ENCODE measurements at places on chromosomes 6 and 20.

DNA sequence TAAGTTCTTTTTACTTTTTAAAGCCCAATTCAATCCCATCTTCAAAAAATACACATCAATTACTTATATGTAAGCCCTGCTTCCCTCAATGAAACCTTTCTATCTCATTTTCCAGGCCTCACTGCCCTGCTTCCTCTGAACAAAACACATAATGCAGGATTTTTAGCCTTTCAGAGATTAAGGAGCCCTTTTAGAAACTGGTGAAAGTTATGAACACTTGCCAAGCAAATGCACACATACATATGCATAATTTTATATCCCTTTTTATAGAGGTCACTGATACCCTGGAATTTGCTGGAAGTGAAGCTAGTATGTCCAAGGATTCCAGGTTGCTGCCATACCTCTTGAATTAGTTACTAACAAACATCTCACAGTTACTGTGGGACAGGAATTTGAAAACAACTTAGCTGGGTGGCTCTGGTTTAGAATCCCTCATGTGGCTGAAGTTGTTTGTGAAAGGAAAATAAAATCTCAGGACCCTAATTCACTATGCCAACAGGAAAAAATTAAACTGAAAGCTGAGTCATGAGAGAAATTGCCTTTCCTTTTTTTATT is 75.8 kb downstream of the UBE3D start:
- no peak for DNase-seq

DNA sequence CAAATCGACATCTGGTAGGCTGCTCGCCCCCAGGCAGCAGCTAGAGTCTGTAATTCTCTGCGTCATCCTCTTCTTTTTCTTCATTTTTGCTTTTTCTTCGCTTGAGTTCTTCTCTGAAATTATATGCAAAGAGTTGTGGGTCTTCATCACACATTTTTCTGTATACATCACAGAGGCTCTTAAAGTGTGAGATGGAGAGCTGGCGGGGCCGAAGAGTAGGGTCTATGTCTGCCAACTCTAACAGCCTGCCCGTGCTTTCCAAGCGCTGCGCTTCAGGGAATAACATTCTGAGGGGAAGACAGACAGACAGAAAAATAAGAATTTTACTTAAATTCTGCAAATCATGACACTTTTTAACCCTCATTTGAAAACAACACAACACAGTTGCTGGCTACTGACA is 6.0 kb upstream of the CLDN20 start:
- DNase-seq = no peak

- DNase-seq = no peak
Observed at GRCh38 chr20:10157549-10157948, 61.1 kb upstream of the SNAP25 start.

DNA sequence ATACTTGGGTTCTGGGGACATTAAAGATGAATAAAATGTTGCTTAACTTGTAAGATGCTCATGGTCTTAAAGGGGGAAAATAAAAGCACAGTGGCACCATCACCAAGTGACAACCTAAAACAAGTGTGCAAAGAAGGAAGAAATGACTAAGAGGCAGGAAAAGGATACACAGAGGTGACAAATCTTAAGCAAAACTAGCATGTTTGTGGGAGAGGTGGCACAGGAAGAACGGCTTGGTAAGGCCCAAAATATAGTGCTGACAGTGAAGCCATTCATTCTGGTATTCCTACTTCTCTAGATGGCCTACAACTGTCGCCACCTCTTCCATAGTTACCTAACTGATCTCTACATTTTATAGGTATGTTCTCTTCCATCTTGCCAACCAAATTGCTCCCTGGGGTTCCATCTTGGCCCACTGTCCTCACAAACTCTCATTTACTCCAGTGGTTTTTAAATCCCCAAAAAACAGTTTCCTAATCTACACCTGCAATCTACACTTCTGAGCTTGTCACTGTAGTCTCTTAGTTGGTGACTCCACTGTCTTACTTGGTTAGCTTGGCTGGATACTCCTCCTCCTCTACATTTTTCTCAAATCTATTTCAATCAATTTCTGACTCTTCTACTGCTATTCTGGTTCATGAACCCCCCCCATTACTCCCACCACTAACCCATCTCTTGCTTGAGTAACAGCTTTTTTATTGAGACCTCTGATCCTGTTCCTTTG is 33.5 kb downstream of the FAM8A1 start:
- DNase-seq = no peak

DNA sequence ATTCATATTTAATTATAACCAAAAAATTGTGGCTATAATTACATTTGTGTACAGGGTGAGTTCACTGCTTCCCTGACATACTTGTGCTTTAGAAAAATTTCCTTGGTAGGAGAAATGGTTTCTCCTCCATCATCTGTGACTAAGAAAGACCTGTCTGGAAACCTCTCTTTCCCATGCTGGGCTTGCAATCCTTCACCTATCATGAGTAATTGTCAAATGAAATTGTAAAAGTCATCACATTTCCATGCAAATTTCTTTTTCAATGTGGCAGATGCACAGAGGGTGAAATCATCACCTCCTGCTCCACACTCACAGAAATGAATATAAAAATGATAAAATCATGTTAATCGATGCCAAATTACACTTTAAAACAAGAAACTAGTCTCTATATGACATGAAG is 1.5 kb upstream of the SIRPB1 start:
- no peak for DNase-seq

DNA sequence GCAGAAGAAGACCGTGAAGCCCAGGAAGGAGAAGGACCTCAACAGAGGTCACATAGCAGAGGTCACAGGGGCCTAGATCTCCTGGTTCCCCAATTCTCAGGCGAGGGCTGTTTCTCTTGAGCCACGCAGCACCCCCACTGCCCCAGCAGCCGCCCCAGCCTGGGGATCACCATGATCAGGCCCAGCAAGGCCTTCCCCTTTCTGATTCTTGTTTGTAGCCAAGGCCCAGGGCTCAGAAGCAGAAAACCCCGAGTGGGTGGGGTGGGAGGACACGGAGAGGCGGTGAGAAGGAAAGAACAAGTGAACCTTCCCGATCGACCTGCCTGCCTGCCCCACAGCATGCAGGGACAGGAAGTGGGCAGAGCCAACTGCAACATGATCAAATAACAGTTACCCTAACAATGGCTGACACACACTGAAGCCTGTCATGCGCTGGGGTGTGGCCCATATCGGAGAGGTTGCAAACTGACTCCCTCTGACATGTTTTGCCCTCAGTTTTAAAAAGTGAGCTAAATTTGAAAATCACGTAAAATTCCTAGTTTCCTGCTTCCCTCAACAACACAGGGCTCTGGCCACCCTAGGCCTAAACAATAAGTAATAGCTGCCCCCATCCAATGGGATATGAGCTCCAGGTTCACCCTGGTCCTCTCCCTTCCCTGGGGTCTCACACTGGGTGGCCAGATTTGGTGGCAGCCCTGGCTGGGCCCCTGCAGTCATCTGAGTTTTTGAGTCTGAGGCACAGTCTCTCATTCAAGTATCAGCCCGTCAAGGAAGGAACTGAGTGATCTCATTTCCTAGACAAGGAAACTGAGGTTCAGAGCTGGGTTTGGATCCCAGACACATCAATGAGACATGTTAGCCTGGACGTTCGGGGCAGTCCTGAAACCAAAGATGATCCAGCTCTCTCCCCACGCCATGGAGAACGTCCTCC is 6.5 kb downstream of the PEDS1 start:
- peak; percentile 62 for DNase-seq

DNA sequence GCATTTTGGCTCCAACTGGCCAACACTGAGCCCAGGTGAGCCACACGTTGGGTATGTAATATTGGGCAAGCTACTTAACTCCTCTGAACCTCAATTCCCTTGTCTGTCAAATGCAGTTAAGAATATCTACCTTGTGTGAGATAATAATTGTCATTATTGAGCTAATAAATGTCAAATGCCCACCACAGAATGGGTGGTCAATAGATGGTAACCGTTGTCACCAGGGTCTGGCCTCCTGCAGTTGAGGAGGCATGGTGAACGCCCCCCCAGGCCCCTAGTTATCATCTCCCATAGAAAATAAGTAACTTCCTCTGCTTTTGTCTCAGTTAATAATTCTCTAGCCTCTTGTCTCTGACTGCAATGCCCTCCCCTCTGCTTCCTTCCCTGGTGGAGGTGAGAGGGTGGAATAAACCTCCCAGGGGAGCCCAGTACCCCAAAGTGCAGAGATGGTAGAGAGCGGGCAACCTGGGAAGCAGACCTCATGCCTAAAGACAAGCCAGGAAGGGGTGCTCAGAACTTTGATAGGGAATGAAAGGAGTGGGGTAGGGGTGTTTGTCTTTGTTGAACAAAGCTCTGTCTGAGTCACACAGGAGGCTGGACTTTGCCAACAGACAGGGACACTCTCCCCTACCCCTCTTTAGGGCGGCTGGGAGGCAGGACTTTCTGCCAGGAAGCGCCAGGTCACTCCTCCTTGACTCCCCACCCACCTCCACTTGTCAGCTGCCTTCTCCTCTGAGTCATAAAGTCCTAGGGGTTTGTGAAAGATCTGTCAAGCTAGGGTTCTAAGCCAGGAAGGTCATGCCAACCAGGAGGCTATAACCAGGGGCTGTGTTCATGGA is 1.3 kb upstream of the UNC5CL start:
- DNase-seq = no peak

DNA sequence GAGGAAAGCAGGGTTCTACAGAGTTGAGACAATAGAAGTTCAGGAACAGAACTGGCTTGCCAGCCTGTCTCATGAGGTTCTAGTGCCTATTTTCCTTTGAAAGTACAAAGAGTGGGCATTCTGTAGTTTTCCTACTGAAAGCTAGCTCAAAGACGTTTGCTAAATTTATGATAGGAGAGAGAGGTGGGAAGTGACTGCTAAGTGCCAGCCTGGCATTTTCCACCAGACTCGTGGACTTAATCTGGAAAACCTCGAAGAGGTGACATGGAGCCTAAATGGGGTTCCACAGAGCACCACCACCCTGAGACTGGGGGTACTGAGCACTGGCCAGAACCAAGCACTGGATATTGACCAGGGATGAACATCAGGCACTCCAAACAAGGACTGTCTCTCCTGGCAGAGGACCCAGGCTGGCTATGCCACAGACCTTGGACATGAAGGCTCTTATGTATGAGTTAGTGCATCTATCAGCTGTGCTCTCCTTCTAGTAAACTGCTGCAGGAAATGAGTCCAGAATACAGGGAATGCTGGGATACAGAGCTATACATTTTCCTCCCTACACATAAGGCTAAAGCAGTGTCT is 7.1 kb downstream of the PEX6 start:
- no peak for DNase-seq

- no peak for DNase-seq
Observed at GRCh38 chr20:50295345-50295744, 104.7 kb downstream of the CEBPB start.

- no peak for DNase-seq
Observed at GRCh38 chr6:20918868-20919267, 384.6 kb downstream of the CDKAL1 start.

DNA sequence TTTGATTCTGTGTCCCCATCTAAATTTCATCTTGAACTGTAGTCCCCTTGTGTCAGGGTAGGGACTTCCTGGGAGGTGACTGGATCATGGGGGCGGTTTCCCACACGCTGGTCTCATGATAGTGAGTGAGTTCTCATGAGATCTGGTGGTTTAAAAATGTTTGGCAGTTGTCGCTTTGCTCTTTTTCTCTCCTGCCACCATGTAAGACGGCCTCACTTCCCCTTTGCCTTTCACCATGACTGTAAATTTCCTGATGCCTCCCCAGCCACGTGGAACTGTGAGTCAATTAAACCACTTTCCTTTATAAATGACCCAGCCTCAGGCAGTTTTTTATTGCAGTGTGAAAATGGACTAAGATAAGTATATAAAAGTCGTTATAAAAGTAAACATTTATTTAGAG is 80.5 kb upstream of the SGK1 start:
- no peak for DNase-seq

GRCh38 chr6:145099713-145100112 is 635.6 kb downstream of the EPM2A start:
- no peak for DNase-seq

DNA sequence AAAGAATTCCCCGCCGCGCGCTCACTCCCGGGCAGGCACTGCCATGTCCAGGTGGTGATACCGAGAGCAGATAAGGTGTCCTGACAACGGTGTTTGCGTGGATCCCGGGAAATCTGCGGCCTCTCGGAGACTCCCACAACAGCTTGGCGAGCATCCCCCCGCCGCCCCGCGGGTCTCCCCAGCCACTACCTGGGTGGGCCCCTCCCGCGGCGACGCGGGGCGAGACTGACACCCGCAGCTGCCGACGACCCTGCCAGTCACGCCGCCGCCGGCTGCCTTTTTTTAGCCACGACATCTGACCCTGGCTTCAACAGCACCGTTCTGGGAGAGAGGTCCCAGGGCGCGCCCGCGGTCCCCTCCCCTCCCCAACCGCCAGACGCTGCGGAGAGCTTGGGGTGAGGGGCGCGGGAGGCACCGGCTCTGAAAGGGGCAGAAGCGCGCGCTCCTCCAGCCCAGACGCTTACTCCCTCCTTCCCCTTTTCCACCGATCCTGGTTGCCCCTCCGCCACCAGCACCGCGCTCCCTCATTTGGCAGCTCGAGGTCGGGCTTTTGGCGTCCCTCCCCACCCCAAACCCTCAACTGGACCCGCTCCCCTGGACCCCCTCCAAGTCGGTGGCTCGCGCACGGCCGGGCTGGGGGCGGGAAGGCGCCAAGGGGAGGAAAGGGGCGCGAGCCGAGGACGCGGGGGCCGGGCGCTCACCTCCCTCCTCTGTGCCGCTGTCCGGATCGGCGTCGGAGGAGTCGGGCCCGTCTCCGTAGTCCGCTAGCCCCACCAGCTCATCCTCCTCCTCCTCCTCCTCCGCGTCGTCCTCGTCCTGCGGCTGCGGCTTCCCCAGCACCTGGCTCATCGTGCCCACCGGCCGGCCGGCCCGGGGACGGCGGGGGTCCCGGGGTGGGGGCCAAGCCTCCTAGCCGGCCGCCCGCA is 665 bp downstream of the RRAGD start:
- DNase-seq = peak; percentile 73

DNA sequence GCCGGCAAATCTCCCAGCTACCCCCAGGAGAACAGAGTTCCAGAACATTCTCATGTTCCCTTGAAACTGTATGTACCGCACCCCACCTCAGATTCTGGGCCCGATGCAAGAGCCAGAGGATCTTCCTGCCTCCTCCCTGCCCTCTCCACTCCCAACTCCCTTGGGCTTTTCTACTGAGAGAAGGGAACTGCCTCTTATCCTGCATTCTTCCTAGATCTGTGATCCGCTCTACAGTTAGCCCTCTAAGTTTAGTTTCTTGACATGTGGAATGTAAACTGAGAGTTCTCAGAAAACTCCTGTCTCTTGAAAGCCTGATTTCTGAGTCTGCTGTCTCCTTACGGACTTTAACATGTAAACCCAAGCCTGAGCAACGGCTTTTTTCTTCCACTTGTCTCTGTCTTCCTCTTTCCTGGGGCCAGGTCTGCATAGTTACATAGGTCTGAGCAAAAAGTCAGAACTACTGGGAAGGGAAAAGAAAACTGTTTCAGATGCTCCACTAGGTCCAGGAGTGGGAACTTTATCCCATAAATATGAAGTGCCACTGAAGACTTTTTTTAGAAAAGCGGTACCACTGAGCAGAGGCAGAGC is 86.5 kb upstream of the TNFAIP3 start:
- peak; percentile 46 for DNase-seq

GRCh38 chr20:36031806-36032205 is 63.4 kb downstream of the CNBD2 start:
- DNase-seq = no peak

DNA sequence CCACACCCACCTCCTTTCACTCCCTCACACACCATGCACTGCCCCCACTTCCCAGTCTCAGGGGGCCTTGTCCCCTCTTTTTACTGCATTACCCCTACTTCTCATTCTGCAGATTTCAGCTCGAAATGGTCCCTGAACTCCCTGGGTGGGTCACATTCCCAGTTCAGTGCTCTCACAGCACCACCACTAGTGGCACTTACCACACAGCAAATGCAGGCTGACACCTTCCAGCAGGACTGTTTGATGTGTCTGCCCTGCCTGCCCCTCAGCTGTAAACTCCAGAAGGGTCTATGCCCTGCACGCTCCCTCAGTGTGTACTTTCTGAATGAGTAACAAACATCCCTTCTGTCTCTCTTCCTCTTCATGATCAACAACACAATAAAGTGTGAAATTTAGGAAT is 4.0 kb downstream of the DYNLT1 start:
- DNase-seq = no peak
